Muscle of leg (tissue), 16 donors: ENCODE measurements at places on chromosomes 1 and 21. TPM values are rescaled to one million over a fixed set of nuclear protein-coding genes. Genes with fewer than 3 reads are reported as not detected.

DDR2 gene
- total RNA-seq = 58.2 TPM

TTC22 gene
- 0.09 TPM for total RNA-seq

OPTC gene
- not detected for total RNA-seq

SPRR3 gene
- total RNA-seq = not detected

RXRG gene
- total RNA-seq = 53.0 TPM

ADORA3 gene
- total RNA-seq = 0.58 TPM

C1QA gene
- 55.0 TPM for total RNA-seq

DONSON gene
- total RNA-seq = 12.9 TPM

LORICRIN gene
- not detected for total RNA-seq

MYOC gene
- total RNA-seq = 9.7 TPM

CLEC20A gene
- total RNA-seq = 0.04 TPM

RGL1 gene
- total RNA-seq = 28.3 TPM

RUNX3 gene
- total RNA-seq = 0.22 TPM

CYP2J2 gene
- total RNA-seq = 50.6 TPM

SAMSN1 gene
- 2.2 TPM for total RNA-seq

SMIM34 gene
- not detected for total RNA-seq

HES4 gene
- total RNA-seq = 39.4 TPM

SMIM12 gene
- total RNA-seq = 21.7 TPM

GPR153 gene
- total RNA-seq = 9.8 TPM

VHLL gene
- not detected for total RNA-seq

OR6K3 gene
- not detected for total RNA-seq

MRPL55 gene
- 49.4 TPM for total RNA-seq

DLGAP3 gene
- total RNA-seq = 0.22 TPM

KRTAP7-1 gene
- not detected for total RNA-seq

FCRL1 gene
- 0.09 TPM for total RNA-seq

LCE1F gene
- total RNA-seq = not detected

OR2L8 gene
- total RNA-seq = not detected

SERTAD4 gene
- 6.3 TPM for total RNA-seq

REN gene
- not detected for total RNA-seq
